ENCODE measurements at places on chromosomes 12 and 14.

- peak; percentile 71 for DNase-seq
These were observed 55.7 kb downstream of the TRPV4 start for GRCh38 chr12:109777544-109777943.

GRCh38 chr14:78358591-78358990, 188.4 kb downstream of the NRXN3 start:
- DNase-seq = no peak

- DNase-seq = peak; percentile 14
These were observed 58.9 kb downstream of the DDX51 start for GRCh38 chr12:132085291-132085635.

GRCh38 chr12:109792992-109793391, 40.2 kb downstream of the TRPV4 start:
- no peak for DNase-seq

- no peak for DNase-seq
These were observed 76.4 kb upstream of the CCDC60 start for GRCh38 chr12:119258149-119258548.

- no peak for DNase-seq
These were observed 405.3 kb downstream of the MED13L start for GRCh38 chr12:115872212-115872611.

GRCh38 chr12:28390206-28390605, 199.9 kb downstream of the CCDC91 start:
- no peak for DNase-seq

DNA sequence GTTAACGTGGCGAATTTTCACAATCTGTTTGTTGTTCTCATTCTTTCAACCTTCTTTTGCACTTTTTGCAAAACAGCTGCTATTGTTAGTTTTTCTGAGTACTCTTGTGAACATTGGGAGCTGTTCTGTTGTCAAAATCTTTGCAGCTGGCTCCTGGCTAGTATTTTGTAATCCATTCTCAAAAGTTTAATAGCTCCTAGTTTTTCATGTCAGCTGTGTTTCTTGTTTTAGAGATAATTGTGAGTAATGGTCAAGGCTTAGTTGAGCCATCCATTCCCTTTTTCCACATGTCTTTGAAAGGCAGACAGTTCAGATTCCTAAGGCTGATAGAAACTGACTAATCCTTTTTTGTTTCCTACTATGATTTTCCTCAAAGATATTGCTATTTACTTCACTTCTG, 39.1 kb upstream of the CRADD start:
- DNase-seq = no peak

GRCh38 chr14:33707716-33708115, 243.2 kb downstream of the EGLN3 start:
- DNase-seq = no peak

DNA sequence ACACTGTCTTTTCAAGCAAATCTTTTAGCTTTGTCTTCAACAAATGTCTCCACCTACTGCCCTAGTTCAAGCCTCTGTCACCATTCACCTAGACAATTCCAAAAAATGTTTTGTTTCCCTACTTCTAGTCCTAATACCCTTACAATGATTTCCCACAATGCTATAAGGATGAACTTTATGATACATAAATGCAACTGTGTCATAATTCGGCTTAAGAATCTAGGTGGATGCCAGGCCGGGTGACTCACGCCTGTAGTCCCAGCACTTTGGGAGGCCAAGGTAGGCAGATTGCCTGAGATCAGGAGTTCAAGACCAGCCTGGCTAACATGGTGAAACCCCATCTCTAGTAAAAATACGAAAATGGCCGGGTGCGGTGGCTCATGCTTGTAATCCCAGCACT, 20.7 kb upstream of the CREBL2 start:
- DNase-seq = no peak

DNA sequence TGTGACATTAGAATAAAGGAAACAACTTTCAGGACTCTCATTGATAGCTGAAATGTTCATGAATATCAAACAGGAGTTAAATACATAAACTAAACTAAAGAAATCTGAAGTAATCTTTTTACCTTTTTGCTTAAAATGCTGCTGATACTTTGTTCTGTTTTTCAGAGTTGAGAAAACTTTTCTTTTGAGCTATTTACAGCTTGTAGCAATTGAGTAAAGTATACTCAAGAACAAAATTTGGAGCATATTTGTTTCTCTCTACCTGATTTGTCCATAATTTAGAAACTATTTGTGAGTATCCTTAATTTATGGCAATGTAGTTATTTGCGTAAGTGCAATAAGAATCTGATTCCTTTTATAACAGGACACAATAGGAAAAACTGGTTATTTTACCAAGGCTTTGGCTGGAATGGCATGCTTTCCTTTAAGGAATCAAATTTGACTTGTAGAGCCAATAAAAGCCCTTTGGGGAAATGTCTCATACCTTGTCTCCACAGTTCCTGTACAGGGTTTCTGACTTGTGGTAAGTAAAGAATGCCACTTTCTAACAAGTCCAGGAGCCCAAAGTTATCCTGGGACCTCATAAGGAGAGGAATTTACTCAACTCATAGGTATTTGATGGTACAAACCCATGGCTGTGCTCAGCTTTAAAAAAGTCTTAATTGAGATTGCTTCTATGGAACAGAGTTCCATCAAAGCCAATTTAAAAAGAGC, 195.7 kb downstream of the TMEM117 start:
- no peak for DNase-seq

- DNase-seq = no peak
These were observed 28.7 kb downstream of the TSPAN11 start for GRCh38 chr12:30955214-30955613.

- no peak for DNase-seq
These were observed 155.6 kb upstream of the DAAM1 start for GRCh38 chr14:59032826-59033225.

- DNase-seq = no peak
These were observed 9.6 kb upstream of the ISM2 start for GRCh38 chr14:77508249-77508648.

GRCh38 chr12:49288412-49288853, 6.5 kb upstream of the PRPH start:
- peak; percentile 82 for DNase-seq

DNA sequence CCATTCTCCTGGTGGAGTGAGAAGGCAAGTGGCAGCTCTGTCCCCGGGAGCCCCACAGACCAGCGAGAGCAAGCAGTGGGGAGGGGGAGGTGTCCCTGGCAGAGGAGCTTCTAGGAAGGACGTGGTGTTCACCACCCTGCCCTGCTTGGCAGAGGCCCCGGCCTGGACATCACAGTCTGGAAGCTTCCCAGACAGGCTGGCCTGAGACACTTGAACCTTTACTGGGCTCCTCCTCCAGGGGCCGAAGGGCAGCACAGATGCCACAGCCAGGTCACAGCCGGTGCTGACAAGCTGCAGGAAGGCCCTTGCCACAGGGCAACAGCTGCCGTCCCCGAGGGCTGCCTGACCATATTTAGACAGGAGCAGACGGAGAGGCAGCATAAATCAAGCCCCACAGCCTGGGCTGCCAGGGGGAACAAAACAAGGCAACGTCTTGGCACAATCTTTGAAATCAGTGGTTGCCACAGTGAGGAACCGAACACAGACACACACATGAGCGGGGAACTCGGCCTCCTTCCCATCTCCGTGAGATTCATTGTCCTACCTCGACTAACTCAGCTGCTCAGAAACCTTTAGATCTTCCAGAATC, 28.5 kb downstream of the PRIMA1 start:
- no peak for DNase-seq

DNA sequence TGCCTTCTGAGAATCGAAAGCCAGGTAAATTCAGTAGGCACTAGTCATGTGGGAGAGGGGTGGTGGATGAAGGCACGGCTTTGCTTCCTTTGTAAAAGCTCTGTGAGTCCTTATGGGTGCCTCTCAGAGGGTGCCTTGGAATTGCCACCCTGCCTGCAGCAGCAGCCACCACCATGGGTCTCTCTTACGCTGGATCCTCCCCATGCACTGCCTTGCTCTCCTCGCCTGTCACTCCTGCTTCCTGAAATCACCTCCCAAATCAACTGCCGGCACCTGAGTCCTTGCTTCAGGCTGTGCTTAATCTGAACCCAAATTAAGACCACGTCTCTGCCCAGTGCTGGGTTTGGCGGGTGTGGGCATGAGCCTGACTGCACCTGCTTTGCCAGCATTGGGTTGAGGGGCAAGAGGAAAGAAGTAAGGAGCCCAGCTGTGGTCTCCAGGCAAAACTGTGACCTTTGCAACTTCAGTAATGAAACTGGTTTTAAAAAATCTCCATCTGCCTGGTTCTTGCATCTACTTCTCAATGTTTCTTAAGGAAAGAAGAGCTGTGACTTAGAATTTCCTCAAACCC, 55.9 kb upstream of the CLMN start:
- DNase-seq = no peak

GRCh38 chr12:67669934-67670631, 21.5 kb downstream of the DYRK2 start:
- no peak for DNase-seq

- peak; percentile 82 for DNase-seq
These were observed 14.2 kb downstream of the VRTN start for GRCh38 chr14:74362361-74362915.

GRCh38 chr14:68781161-68782021, 11.5 kb downstream of the ZFP36L1 start:
- DNase-seq = peak; percentile 72

GRCh38 chr12:54439096-54439495, 20.0 kb upstream of the ITGA5 start:
- no peak for DNase-seq

DNA sequence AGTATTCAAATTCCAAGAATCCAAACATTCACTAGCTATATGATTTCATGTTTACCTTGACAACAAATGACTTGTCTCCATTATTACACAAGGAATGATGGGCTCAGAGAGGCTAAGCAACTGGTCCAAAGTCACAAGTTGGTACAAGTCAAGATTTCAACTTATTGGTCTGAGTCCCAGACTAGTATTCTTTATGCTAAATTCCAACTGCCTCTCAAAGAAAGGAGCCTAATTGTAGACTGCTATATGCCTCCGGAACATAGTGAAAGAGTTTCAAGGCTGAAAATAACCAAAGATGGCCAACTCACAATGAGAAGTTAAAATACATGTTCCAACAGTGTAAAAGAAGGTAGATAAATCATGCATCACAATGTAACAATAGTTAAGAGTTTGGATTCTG, 7.5 kb downstream of the BTG1 start:
- no peak for DNase-seq

DNA sequence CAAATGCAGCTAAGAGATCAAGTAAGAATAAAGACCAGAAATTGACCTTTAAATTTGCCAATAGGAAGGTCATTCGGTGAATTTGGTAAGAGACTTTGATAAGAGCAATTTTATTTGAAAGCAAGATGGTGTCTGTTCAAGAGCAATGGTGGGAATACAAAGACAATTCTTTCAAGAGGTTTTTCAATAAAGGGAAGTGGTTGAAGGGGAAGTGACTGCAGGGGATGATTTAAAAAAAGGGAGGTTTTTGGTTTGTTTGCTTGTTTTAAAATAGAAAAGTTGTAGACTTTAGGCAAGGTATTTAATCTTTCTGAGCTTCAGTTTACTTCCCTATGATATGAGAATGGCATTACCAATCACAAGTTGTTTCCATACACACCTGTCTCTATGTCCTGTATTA, 4.3 kb upstream of the APPL2 start:
- DNase-seq = no peak

All from activated naive CD4-positive, alpha-beta T cell treated with anti-CD3 and anti-CD28 coated beads for 36 hours (primary cell).